ENCODE measurements at places on chromosomes 7 and 10.

DNA sequence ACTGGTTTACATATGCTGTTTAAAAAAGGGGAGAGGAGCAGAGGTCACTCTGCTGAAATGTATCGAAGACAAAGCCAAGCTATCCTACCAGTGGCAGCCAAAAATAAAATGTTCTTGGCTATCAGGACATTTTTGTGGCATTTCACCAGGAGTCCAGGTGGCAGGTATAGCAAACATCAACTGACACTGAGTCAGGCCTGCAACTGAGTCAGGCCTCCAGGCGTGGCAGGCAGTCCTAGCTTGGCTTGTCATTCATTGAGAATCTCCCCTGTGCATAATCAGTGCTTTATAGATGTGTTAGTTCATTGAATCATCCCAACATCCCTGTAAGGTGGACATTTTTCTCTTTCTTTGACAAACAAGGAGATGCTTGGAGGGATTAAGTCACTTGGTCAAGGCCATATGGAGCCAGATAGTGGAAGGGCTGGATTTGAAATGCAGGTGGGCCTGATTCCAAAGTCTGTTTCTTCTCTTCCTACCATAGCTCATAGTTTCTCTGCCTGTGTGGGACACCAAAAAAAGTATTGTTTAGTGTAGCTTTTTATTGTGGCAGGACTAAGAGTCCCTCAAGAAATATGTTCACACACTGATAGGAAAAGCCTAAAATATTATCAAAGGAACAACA lies 4.3 kb downstream of the DYNC1I1 start:
- DNase-seq = no peak

GRCh38 chr7:82972135-82972534 lies 190.5 kb downstream of the PCLO start:
- no peak for DNase-seq

GRCh38 chr7:112290065-112290464 lies 83.6 kb downstream of the ZNF277 start:
- DNase-seq = no peak

- no peak for DNase-seq
Observed at GRCh38 chr10:79492839-79493238, 19.5 kb upstream of the EIF5AL1 start.

DNA sequence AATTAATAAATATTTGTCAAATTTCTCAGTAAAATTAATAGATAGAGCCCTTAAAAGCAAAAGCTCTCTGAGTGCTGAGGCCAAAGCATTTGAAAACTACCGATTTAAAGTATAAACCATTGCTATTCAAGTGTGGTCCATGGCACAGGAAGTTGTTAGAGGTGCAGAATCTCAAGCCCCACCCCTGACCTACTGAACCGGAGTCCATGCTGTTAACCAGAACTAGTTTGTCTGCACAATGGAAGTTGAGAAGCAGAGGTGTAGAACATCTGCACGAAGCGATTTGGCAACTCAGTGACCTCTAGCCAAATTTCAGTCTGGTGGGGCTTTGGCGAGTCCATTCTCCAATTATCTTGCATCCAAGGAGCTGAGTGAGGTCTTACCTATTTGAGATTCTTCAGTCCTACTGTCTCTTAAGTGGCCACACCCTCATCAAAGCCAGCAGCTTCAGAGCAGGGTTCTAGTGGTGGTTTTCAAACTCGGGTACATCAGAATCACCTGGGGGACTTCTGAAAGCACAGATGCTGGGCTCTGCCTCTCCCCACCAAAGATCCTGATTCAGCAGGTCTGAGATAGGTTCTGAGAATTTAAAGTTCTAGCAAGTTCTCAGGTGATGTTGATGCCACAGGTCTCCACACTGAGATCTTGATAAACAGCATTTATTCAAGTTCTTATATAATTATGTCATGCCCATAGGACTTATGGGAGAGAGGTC lies 96.8 kb upstream of the SAMD8 start:
- no peak for DNase-seq

GRCh38 chr7:30647589-30648364 lies 34.5 kb downstream of the CRHR2 start:
- no peak for DNase-seq

- no peak for DNase-seq
Observed at GRCh38 chr10:78209970-78210369, 176.3 kb downstream of the RPS24 start.

DNA sequence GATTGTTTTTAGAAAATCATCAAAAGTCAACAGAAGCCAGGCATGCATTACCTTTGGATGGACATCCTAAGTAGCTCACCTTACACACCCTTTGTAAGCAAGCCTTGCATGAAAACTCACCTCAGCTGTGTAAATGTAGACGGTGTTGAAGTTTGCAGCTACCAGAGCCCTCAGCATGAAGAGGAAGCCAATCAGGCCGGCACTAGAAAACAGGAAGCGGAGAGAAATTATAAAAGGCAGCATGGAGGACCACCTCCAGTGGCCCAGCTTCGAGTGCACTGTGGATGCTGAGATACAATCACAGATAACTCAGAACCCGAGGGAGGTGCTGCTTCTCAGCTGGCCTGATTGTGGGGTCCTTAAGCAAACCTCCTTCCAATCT lies 75.3 kb downstream of the SVOPL start:
- no peak for DNase-seq

GRCh38 chr10:131162866-131163843 lies 148.4 kb downstream of the TCERG1L start:
- no peak for DNase-seq

GRCh38 chr7:108415821-108416536 lies 40.3 kb downstream of the NRCAM start:
- no peak for DNase-seq

GRCh38 chr10:59265141-59265540 lies 88.7 kb downstream of the PHYHIPL start:
- DNase-seq = no peak

DNA sequence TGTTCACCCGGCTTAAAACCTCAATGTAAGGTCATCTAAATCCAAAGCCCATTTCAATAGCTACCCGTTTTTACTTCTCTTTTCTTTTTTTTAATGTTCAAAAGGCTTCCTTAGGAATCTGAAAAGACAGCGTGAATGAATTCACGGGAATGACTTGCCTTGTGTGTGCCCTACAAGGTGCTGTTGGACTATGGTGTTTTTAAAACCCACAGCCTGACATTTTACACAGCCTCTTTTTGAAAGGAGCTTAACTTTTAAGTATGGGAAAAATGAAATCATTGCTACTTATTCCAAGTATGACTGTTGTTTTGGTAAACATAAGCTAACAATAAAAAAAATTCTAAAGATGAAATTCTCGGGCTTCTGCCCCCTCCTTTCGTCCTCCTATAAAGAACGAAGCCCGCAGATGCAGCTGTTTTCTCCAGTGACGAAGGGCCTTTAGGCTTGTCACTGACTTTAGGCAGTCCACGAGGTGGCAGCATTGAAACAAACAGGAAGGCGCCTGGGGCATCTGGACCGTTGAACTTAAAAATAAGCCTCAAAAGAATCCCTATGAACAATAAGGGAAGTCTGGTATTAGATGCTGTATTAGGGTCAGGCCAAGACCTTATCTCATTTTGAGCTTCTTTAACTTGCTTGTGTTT lies 141.3 kb downstream of the NRP1 start:
- peak; percentile 28 for DNase-seq

DNA sequence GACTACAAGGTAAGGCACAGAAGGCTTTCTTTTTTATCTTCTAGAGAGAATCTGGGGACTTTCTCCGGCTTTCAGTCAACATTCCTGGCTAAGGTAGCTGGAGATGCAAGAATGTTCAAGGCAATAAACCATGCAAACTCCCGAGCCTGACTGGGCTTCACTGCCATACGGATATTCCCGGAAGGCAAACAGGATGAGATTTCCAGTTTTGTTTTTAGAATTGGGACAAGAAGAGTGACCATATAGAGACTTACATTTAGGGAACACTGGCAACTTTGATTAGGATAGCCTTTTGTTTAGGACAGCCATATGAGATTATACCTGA lies 269 bp downstream of the CALD1 start:
- no peak for DNase-seq

DNA sequence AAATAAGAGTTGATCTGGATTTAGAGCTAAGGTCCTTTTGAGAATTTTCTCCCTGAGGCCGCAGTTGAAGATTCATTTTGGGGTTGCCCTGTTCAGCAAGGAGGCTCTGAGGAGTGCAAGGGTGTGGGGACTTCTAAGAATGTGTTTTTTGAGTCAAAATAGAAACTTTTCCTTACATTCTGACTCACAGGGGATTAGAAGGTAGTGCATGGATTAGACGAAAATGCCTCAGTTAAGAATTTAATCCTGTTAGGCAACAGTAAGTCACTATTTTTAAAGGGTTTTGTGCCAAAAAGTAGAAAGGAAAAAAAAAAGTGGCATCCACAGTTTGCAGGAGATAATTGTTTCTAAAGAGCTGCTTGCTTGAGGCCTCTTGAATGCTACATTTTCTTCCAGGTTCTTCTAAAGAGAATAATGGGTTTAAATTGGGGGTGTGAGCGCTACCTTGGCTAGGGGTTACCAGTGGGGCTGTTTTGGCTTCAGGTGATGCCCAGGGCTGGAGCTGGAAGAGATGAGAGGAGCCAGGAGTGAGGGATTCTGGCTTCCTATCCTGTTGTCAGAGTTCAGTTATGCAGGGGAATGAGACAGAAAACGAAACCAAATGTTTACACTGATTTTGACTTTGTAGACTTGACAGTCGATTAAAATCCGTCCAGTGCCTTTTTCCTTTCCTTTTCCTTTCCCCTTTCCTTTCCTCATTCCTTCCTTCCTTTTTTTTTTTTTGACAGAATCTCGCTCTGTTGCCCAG lies 52.9 kb downstream of the BAMBI start:
- no peak for DNase-seq

- DNase-seq = no peak
Observed at GRCh38 chr10:80642661-80643060, 105.0 kb downstream of the SH2D4B start.

- DNase-seq = no peak
Observed at GRCh38 chr10:47378183-47378510, 5.9 kb downstream of the ZNF488 start.

GRCh38 chr10:17673471-17674061 lies 29.6 kb downstream of the STAM start:
- DNase-seq = no peak

DNA sequence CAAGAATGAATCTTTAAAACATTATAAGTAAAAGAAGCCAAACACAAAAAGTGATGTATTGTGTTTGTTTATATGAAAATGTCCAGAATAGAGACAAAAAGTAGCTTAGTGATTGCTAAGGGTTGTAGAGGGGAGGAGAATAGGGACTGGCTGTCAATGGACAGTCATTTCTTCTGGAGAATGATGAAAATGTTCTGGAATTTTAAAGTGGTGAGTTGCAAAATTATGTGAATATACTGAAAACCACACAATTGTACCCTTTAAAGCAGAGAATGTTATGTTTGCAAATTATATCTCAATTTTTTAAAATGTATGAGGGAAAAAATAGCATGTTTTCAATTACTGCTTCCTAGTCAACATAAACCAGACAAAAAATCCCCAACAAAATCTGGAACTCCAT lies 174.2 kb downstream of the KMT2E start:
- DNase-seq = no peak

GRCh38 chr10:72276013-72276387 lies 2.3 kb downstream of the DDIT4 start:
- no peak for DNase-seq

DNA sequence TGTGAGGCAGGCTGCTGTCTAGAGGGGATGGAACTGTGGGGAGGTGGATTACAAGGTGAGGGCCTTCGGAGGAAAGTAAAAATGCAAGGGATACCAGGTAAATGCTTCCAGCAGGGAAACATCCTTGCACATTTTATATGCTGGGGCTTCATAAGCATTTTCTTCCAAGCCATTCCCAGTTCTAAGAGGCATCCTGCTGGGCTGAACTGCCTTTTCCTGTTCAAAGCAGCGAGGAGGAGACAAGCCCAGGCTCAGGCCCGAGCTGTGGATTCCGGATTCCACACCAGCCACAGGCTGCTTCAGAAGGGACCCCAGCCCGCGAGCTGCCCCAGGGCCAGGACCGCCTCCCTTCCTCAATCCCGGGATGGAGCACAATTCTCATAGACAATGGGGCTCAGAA lies 249.7 kb downstream of the TNS3 start:
- DNase-seq = no peak

DNA sequence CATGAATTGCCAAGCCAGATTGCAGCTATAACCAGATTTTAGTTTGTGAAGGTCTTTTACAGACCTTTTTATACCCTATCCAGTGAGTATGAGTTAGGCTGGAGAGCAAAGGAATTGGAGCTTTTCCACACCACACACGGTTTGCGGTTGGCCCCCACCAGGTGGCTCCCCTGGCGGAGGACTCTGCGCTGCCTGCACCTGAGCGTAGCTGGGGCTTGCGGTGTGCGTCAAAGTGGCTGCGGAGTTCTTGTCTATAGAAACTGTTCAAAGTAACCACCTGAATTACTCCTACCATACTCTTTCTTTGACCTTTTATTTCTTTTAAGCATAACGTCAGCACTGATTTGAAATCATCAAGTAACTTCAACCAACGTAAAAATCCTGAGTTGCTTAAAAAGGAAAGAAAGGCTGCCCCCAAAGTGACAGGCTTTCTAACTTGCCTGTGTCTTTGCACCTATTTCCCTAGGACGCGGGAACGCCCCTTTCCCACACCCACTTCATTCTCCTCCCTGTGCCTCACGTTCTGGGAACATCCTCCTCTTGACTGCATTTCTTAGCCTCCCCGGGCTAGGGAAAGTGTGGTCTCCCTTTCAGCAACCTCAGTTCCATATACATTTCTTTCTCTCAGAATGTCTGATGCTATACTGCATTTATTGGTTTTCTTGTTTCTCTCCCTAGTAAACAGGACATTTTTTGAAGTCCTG lies 47.6 kb upstream of the TMEM72 start:
- no peak for DNase-seq

- no peak for DNase-seq
Observed at GRCh38 chr10:69415049-69415448, 1.7 kb downstream of the TACR2 start.

- DNase-seq = no peak
Observed at GRCh38 chr7:99493823-99494222, 6.3 kb downstream of the ZNF394 start.

DNA sequence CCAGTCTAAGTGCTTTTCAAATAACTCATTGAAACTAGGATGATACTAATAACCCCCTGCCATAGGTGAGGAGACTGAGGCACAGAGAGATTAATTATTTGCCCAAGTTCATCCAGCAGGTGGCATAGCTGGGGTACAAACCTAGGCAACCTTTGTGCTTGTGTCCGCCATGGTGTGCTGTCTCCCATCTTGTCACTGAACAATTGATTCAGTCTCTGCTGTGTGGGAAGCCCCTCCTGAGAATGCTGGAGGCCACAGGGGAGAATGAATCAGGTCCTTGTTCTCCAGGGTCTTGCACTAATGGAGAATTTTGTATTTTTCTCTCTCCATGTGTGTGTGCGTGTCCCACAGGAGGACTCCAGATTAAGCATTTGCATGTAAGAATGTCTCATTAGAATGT lies 15.8 kb upstream of the TMEM236 start:
- DNase-seq = no peak

GRCh38 chr10:50379616-50380015 lies 128.3 kb upstream of the ASAH2 start:
- DNase-seq = no peak

GRCh38 chr7:23597094-23598091 lies at the start of gene CCDC126:
Gene CCDC126, plus strand, starts transcription at chr7:23597382. Its CDS starts 13,934 bp downstream, at chr7:23611316.
- peak; percentile 83 for DNase-seq

- DNase-seq = no peak
Observed at GRCh38 chr7:150665089-150665748, 20.3 kb upstream of the GIMAP2 start.
